ENCODE measurements at places on chromosomes 16 and 17. TPM values are rescaled to one million over a fixed set of nuclear protein-coding genes. Genes with fewer than 3 reads are reported as not detected.

DNA sequence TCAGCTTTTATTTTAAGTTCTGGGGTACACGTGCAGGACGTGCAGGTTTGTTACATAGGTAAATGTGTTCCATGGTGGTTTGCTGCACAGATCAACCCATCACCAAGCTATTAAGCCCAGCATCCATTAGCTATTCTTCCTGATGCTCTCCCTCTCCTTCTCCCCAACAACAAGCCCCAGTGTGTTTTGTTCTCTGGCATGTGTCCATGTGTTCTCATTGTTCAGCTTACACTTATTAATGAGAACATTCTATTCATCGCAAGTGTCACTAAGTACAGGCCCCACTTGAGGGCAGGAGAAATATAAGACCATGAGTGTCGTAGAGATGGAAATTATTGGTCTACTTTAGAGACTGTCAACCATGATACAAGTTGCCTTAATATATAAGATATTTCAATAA lies 615.1 kb downstream of the CDH8 start:
- H3K36me3 ChIP-seq: no peaks in the 10 kb centered on the region
- no peak overlapping the region for H3K4me3 ChIP-seq
- no peak overlapping the region for H3K27ac ChIP-seq
- peaks cover 5% of the 10 kb centered on the region for H3K4me1 ChIP-seq
- no peak for DNase-seq

DNA sequence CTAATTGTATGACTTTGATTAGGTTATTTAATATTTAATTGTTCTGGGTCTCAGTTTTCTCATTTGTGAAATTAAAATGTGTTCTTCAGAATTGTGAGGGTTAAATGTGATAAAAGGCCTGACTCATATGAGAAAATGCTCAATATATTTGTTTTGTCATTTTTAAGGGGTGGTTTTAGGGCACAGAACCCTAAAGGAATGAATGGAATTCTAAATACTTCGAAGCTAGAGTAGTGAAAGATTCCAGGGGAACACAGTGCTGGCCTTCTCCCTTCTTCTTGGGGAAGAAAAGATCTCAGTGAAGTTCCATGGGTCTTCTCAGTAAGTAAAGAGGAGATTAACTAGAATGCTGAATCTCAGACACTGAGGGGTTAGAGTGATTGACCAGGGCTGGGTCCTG lies 3.9 kb upstream of the SMPD3 start:
- H3K36me3 ChIP-seq: no peaks in the 10 kb centered on the region
- peaks cover 10% of the 10 kb centered on the region for H3K4me1 ChIP-seq
- no peak for DNase-seq
- no peak overlapping the region for H3K27ac ChIP-seq
- peaks cover 10% of the 10 kb centered on the region for H3K27me3 ChIP-seq

DNA sequence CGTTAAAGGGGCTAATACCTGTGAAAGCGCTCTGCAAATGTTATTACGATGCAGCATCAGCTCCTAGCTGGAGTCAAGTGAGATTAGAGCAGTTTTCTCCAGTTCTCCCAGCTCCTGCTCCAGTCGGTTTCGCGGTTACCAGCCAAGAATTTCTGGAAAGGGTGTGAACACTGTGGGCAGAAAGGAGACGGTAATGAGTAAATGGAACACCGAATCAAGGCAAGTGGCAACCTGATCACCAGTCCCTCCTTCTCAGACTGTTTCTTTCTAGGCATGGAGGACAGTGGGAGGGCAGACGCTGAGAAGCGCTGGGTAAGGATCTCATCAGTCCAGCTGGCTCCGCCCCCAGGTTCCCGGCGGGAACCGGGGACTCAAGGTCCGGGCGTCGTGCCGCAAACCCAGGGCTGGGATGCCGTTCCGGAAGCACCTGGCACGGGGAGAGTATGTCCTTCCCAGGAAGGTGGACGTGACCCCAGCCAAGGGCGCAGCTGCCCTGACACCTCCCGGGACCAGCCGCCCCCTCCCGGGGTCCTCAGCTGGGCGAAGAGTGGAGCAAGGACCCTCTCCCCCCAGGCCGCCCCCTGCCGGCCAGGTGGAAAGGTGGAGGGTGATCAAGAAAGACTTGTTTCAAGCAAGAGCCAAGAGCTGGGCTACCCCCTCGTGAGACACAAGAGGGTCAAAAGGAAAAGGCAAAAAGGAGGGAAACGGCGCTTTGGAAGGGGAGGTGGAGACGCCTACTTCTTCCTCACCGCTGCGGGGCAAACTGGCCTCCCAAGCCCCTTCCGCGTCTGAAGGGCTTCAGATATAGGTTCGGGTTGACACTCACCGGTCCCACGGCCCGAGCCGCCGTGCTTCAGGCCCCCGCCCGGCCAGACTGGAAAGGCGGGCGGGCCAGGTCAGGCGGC lies 481 bp downstream of the MYO19 start:
- peaks cover 13% of the 10 kb centered on the region for H3K4me1 ChIP-seq
- peak; percentile 75 for DNase-seq

DNA sequence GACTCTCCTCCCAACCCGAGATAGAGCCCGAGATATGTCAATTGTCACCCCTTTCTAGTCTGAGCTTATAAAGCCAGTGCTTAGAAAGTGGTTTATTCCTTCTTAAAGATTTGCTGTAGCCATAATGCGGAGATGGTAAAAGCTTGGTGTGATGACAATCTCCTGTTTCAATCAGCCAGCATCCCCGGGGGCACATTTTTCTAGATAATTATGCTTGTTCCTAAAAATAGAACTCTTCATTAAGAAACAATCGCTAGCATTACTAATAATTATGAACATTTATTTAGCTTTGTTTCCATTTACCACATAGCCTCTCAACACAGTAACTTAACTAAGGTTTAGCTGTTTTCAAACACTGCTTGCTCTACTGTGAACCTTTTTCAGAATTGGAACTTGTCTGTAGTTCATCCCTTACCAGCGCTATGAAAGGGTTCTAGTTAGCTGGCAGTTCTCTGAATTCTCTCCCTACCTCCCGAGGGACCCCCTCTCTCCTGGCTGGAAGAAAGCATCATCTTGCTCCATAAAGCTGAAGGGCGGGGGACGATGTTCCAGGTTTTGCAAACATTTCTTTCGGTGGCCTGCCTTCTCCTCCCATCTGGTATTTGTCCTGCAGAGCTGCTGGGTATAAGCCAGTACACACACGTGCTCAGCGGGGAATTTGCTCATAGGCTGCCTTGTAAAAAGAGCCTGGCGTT lies 922 bp upstream of the MRPL58 start:
- H3K27ac ChIP-seq: peak overlapping the region; percentile 99
- peaks cover 26% of the 10 kb centered on the region for H3K4me1 ChIP-seq
- peak overlapping the region; percentile 73 for H3K4me3 ChIP-seq

- H3K27ac ChIP-seq: no peak overlapping the region
- no peaks in the 10 kb centered on the region for H3K36me3 ChIP-seq
- no peak overlapping the region for H3K4me3 ChIP-seq
- H3K27me3 ChIP-seq: peaks cover 40% of the 10 kb centered on the region
- DNase-seq: no peak
- H3K4me1 ChIP-seq: peaks cover 6% of the 10 kb centered on the region
Measured at GRCh38 chr17:21379080-21379711, 3.0 kb downstream of the KCNJ12 start.

DNA sequence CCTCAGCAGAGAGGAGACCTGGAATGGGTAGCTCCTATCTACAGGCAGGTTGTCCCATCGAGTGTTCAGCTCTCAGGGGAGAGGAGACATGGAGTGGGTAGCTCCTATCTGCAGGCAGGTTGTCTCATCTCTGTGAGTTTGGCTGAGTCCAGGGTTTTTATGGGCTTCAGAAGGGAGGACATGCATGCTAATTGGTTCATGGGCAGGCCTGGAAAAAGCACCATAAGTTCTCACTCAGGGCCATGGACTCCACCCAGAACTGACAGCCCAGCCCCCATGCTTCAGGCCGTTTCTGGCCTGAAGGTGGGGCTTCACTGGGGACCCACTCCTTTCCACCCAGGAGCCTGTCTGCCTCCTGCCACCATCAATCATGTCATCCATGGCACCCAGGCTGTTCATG lies 84.0 kb downstream of the CYB561 start:
- H3K4me3 ChIP-seq: no peak overlapping the region
- no peaks in the 10 kb centered on the region for H3K36me3 ChIP-seq
- H3K27ac ChIP-seq: no peak overlapping the region
- H3K27me3 ChIP-seq: no peaks in the 10 kb centered on the region

DNA sequence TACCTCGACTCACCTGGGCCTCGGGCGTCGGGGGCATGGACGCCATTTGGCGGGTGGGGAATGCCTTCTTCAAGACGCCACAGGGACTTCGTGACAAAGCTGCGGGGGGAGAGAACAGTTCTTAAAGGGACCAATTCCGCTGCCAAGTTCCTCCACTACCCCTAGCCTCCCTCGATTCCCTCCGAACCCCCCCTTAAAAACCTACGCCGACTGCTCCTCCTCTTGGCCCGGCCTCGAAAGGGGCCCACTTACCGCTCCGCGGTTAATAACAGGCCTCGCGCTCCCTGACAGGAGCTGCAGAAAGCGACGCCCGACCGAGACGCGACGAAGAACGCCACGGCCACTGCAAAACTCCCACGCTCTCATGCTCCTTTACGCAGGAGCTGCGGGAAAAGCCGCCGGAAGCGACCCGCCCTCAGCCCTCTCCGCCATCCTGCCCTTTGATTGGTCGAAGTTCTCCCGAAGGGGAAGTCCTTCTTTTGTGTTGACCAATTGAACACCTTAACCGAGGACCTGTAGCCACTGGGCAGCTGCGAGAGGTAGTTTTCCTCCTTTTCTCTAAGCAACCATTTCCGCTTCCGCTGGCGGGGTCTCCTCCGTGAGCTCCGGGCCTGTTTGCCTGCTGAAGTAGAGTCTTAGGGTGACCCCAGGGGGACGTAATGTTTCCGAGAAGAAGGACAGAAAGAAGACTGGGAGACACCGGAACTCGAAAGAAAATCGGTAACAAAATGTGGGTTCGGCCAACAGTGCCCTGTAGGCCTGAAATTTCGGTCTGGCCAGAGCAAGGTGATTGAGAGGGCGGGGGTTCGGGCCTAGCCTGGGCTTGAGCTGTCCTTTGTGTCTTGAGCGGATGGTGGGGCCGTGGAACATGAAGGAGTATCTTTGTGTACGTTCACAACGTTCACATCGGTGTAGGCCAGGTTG lies at the start of the genes NAA60 and ZNF597:
Gene NAA60 (plus strand): TSS at position 573 of the 924 bp plus-strand sequence. CDS start 32,548 bp downstream, outside the sequence.
Gene ZNF597 (minus strand): TSS at position 397 of the 924 bp plus-strand sequence. CDS start 351 bp downstream, at position 46.
- peak within 1 kb of the TSS; percentile 89 for H3K27ac ChIP-seq
- DNase-seq: peak; percentile 76
- 0 out of 2 replicates have a peak, but pooled peaks cover 6% of the 10 kb centered on the region for H3K4me1 ChIP-seq
- peak within 1 kb of the TSS; percentile 97 for H3K4me3 ChIP-seq
- no peaks in the 10 kb centered on the region for H3K27me3 ChIP-seq

DNA sequence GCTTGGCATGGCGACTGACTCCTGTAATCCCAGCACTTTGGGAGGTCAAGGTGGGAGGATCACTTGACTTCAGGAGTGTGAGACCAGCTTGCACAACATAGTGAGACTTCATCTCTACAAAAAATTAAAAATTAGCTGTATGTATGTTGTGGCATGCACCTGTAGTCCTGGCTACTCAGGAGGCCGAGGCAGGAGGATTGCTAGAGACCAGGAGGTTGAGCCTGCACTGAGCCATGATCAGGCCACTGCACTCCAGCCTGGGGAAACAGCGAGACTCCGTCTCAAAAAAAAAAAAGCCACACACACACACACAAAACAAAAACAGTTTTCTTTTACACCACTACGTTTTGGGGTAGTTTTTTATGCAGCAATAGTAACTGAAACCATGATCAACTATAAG lies 89.0 kb upstream of the DHX40 start:
- no peaks in the 10 kb centered on the region for H3K36me3 ChIP-seq
- H3K27ac ChIP-seq: no peak overlapping the region
- H3K27me3 ChIP-seq: no peaks in the 10 kb centered on the region
- no peak overlapping the region for H3K4me3 ChIP-seq
- H3K4me1 ChIP-seq: no peaks in the 10 kb centered on the region

DNA sequence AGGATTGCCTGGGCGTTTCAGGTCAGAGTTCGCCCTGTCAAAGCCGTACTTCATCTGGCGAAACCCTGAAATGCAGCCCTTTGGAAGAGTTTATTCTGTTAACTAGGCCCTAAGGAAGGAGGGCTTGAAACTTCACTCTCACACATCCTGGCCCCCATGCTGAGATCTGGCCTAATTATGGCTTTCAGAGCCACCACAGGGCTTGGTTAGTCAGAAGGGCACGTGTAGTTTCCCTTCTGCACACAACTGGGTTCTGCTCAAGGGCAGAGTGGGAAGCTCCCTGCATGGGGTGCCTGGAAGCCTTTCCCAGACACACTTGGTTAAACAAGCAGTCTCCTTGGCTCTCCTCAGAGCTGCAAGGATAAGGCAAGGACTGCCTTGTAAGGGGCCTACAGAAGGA lies 397.3 kb downstream of the SHISA9 start:
- peaks cover 43% of the 10 kb centered on the region for H3K4me1 ChIP-seq
- no peaks in the 10 kb centered on the region for H3K36me3 ChIP-seq
- peak; percentile 22 for DNase-seq
- H3K27me3 ChIP-seq: no peaks in the 10 kb centered on the region

GRCh38 chr16:62863139-62863538 lies 826.9 kb upstream of the CDH8 start:
- peaks cover 12% of the 10 kb centered on the region for H3K4me1 ChIP-seq
- no peak overlapping the region for H3K27ac ChIP-seq
- peaks cover 4% of the 10 kb centered on the region for H3K36me3 ChIP-seq
- no peaks in the 10 kb centered on the region for H3K27me3 ChIP-seq
- H3K4me3 ChIP-seq: no peak overlapping the region

DNA sequence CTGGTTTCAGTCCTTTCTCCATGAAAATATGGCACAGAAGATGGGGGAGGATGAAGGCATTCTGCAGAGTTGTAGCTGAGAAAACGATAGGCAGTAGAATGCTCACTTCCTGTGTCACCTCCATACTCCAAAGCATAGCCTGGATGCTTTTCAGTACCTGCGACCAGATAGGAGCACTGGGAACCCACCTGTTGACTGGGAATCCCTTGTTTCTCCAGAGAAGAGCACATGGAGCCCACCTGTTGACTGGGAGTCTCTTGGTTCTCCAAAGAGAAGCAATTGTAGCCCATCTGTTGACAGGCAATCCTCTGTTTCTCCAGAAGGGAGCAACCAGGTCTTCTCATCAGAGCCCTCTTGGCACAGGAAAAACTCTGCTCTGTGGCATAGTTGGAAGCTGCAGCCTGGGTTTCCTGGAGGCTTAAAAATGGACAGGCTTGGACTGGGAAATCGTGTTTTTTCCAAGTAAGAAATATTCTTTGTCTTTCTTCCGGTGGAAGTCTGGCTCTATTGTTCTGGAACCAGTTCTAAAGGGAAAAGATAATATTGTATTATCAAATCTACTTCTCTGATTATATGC lies 13.2 kb downstream of the TERF2IP start:
- H3K27ac ChIP-seq: no peak overlapping the region

GRCh38 chr17:80477647-80478478 lies 1.5 kb upstream of the NPTX1 start:
- peaks cover 18% of the 10 kb centered on the region for H3K4me1 ChIP-seq
- no peaks in the 10 kb centered on the region for H3K36me3 ChIP-seq
- peaks cover 82% of the 10 kb centered on the region for H3K27me3 ChIP-seq
- H3K4me3 ChIP-seq: no peak overlapping the region
- peak; percentile 72 for DNase-seq
- H3K27ac ChIP-seq: no peak overlapping the region

DNA sequence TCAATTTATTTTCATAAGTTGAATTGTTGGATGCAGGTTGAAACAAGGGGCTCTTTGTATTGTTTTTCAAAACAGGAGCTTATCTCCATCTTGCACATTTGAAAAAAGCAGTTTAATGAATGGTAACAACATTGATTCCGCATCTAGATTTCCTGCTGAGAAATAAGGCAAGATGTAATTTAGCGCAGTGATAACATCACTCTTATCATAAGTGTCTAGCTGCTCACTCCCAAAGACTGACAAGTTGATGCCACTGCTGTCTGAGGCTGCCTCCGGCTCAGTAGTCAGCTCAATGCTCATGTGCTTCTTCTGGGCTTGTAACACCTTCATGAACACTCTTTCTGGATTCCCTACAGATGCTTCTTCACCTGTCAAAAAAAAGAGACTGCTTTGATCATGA lies 92.4 kb downstream of the KPNA2 start:
- no peak overlapping the region for H3K27ac ChIP-seq
- H3K4me3 ChIP-seq: no peak overlapping the region
- peaks cover 3% of the 10 kb centered on the region for H3K36me3 ChIP-seq
- peaks cover 9% of the 10 kb centered on the region for H3K4me1 ChIP-seq
- H3K27me3 ChIP-seq: no peaks in the 10 kb centered on the region

The FBXL16 gene
- total RNA-seq: 22.7 TPM

The ABCC3 gene
- 0.99 TPM for total RNA-seq

The ENPP7 gene
- total RNA-seq: 0.11 TPM
